CD8-positive, alpha-beta memory T cell (primary cell): ENCODE measurements at places on chromosomes 4 and X.

DNA sequence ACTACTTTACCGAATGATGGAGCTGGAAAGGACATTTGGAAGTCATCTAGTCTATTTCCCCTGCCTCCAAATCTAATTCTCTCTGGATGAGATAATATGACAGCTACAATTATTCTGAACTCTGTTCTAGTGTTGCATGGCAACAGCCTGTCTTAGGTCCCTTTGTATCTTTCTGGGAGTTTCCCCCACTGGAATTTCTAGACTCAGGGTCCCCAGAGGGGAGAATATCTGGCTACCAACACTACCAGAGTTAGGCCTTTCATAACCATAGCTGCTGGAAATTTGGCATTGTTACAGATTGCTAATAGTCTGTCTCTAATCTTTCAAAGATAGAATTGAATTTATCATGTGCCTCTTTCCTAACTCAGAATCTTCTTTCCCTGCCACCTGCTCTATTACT, 4.5 kb downstream of the MSN start:
- no peak for DNase-seq

- DNase-seq: no peak
Observed at GRCh38 chr4:93157986-93158385, 670.6 kb upstream of the ATOH1 start.

GRCh38 chrX:74420196-74421035, 877 bp upstream of the SLC16A2 start:
- DNase-seq: no peak

GRCh38 chr4:139603576-139604410, 47.8 kb upstream of the SETD7 start:
- DNase-seq: peak; percentile 10

DNA sequence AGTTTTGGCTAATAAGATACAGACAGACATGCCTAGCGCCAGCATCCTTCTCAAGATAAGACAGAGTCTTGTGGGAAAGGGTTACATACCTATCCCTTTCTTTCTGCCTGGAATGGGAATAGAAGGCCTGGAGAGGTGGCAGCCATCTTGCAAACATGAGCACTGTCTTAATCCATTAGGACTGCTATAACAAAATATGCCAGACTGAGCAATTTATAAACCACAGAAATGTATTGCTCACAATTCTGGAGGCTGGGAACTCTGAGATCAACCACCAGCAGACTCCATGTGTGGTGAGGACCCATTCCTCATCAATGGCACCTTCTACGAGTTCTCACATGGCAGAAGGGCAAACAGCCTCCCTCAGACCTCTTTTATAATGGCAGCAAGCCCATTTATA, 26.5 kb upstream of the NEIL3 start:
- DNase-seq: no peak

- no peak for DNase-seq
Observed at GRCh38 chr4:73718375-73719373, 21.7 kb upstream of the CXCL8 start.

- DNase-seq: no peak
Observed at GRCh38 chr4:77963004-77963403, 94.1 kb upstream of the FRAS1 start.

- no peak for DNase-seq
Observed at GRCh38 chrX:13376857-13377549, 57.1 kb upstream of the ATXN3L start.

DNA sequence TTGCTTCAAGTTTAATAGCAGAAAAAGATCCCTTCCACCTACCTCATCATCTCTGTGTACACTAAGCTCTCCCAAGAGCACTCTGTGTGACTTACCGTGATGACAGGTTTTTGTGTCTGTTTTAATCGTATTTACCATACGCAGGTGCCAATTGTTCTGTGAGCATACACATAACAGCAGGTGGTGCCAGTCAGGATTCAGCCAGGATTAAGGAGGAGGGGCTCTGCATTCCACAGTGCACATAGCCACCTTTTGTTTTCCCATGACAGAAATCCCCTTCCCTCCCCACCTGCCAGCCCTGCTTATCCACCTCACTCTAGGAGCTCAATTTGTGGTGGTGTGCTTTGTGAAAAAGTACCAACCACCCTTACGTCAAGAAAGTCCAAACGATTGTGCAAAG, 14.8 kb downstream of the ANK2 start:
- no peak for DNase-seq

GRCh38 chrX:34578237-34578636, 78.8 kb downstream of the TMEM47 start:
- DNase-seq: no peak

- DNase-seq: no peak
Observed at GRCh38 chr4:24210332-24210902, 320.6 kb upstream of the PPARGC1A start.

DNA sequence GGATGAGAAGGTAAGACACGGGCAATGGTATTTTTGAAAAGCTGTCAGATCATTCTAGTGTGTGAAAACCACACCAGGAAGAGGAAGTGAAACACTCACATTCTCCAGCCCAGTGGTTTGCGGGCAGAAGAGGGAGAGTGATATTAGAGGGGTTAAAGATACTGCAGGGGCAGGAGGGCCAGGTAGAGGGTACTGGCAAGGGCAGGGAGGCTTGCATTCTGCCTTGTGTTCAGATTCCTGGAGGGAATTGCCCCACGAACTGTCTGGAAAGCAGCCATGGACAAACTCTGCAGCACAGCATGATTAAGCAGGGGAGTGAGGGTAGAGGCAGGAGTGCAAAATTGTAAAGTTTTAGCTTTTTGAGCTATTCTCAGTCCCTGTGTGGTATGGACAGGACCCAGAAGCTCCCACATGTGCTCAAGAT, 30.9 kb downstream of the NIPAL1 start:
- peak; percentile 80 for DNase-seq

- DNase-seq: no peak
Observed at GRCh38 chrX:43840265-43840664, 42.0 kb downstream of the MAOB start.

DNA sequence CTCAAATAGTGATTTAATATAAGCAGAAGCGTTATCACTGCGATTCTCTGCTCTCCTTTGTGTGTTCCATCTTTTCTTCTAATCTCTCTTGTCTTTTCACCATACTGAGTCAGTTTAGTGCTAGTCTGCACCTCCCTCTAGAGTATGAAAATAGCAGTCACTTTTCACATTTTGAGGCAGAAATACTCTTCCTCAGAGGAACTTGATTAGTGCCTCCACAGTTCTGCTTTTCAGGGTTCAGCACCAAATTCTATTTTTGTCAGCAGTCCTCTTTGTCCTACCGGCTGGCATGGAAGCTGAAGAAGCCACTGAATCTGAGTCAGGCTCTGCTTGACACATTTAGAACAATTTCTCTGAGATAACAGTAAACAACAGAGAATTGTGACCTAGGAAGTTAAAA, 49.7 kb upstream of the ANKRD17 start:
- no peak for DNase-seq

- DNase-seq: no peak
Observed at GRCh38 chr4:80141543-80141942, 55.8 kb upstream of the PRDM8 start.

DNA sequence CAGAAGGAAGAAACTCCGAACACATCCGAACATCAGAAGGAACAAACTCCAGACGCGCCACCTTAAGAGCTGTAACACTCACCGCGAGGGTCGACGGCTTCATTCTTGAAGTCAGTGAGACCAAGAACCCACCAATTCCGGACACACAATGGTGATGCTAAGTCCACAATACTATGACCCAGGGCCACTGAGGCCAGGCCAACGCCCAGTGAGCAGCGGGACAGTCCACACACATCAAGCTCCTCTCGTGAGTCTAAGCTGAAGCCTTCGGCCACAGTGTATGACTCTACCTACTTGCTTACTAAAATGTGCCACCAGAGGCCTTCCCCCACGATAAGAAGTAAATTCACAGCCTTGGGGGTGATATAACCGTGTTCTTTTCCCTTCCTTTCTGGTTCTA, 10.2 kb upstream of the CDKN2AIP start:
- DNase-seq: no peak
